Bone marrow (tissue), 2 donors: ENCODE measurements at places on chromosomes 1 and 21.

GRCh38 chr21:41777951-41778815, 11.3 kb upstream of the RIPK4 start:
- no peak for DNase-seq

GRCh38 chr1:59432531-59433439, 135.9 kb downstream of the FGGY start:
- no peak for DNase-seq

DNA sequence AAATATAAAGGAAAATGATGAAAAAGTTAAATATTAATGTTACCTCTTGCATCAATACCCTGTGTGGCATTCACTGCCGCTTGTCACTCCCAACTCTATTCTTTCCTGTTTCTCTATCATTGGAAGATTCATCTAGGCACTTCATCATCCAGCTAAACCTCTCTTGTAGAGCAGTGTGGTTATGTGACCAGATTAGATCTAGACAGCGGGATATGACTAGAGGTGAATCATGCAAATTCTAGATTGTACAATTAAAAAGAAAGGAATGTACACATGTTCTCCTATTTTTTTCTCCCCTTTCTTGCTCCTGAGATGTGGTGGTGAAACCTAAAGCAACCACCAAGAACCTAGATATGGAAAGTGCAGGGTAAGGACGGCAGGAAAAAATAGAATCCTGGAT, 174.1 kb downstream of the LBR start:
- DNase-seq, result no peak

DNA sequence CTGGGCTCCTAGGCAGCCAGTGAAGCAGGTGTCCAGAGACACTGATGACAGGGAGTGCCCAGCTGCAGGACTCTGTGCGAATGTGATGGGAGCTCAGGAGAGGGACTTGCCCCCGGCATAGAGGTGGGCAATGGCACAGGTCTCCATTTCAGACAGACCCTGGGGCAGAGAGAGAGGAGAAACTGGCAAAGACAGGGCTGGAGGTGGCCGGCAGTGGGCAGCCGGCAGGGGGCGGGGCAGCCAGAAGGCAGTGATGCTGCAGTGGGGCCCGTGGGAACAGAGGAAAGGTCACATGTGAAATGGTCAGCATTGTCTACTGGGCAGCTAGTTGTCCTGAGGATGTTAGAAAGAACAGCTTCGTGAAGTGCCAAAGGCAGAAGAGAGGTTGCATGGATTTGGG, 112.6 kb downstream of the HUNK start:
- no peak for DNase-seq

GRCh38 chr21:37060296-37060695, 12.6 kb downstream of the PIGP start:
- peak; percentile 82 for DNase-seq

GRCh38 chr1:235404190-235404589, 37.0 kb downstream of the TBCE start:
- DNase-seq, result no peak

DNA sequence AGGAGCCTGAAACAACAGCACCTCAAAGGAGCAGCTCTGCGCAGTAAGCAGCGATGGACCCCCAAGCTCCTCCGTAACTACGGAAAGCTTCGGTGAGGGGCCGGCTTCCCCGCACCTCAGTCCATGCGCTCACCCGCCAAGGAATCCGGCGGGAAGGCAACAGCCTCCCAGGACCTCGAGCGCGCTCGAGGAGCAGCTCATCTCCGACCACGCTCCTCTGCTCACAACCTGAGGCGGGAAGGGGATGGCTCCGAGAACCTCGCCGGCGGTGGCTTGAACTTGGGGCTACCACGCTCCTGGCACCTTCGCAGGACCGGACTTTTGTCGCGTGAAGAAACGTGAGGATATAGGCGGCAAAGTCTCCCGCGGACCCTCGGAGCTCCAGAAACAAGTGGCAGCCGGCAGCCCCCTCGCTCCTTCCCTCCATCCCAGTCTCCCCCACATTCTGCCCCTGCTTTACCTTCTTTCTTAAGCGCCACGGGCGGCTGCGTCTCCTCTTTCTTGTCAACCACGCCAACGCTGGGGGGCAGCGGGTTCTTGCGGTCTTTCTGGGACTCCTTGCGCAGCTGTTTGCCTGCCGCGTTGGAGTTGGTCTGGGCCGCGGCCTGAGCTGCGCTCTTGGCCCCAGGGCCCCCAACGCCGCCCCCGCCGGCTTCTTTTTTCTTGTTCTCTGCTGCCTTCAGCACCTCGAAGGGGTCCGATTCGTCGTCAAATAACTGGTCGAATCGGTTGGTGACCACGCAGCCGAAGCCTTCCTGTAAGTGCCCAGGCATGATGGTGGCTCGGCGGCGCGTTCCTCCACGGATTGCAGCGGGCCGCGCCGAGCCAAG, 459 bp downstream of the SERBP1 start:
- DNase-seq, result peak; percentile 13

DNA sequence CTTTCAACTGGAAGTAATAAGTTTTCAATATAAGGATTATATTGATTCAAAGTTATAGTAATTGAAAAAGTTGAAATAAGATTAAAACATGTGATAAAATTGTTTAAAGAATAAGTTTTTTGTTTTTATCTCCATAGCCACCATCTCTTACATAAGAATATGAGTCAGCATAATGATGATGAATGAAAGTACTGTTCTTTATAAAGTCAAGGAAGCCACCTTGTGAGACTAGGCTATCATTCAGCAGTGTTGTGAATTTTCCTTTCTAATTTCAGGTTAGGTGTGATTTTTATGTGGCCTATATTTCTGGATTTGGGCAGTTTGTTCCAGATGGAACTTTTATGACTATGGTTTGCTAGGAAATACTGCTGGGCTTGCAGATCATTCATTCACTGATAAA, 22.4 kb upstream of the ASB17 start:
- no peak for DNase-seq

DNA sequence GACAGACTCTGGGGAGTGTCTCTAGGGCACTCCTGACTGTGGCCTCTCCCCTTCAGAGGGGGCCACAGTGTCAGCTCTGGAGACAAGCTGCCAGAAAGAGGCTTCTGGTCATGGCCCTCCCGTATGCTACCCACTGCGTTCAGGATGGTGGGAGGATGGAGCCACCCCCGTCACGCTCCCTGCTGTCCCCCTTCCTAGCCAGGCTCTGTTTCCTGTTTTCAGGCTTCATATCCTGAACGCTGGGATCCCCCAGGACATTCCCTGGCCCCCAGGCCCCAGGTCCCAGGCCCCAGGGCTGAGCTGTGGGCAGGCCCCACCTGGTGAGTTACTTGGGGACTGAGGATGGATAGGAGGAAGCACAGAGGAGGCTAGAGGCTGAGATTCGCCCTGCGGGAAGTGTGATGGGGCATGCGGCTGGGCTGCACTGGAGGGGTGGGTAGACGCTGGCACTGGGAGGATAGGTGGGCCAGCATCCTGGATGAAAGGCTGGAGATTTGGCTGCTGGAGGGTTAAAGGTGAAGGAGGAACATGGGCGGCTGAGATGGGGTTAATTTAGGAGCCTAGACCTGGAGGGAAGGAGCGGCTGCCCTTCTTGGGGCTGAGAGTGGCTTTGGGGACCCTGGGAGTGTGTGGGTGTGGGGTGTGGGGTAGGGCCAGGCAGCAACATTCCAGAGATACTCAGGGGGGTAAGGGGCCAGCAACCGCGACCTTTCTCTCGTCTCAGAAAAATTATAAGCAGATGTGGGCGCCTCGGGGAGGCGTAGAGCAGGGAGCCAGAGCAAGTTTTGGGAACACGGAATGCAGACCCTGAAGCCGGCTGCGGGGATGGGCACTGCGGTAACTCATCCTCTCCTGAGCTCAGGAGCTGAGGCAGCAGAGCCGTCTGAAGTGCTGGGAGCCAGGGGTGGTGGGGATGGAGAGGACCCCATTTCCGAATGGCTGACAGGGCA, 8.7 kb downstream of the PEAR1 start:
- no peak for DNase-seq
